ENCODE measurements at places on chromosomes 1 and 21.
A peak's percentile ranks its signal among the peaks of the same experiment; 100 is the strongest.

GRCh38 chr1:243415663-243416408, 160.0 kb downstream of the SDCCAG8 start:
- no peak for DNase-seq

- peak; percentile 53 for DNase-seq
These were observed 71.4 kb downstream of the CDC7 start for GRCh38 chr1:91572044-91572443.

DNA sequence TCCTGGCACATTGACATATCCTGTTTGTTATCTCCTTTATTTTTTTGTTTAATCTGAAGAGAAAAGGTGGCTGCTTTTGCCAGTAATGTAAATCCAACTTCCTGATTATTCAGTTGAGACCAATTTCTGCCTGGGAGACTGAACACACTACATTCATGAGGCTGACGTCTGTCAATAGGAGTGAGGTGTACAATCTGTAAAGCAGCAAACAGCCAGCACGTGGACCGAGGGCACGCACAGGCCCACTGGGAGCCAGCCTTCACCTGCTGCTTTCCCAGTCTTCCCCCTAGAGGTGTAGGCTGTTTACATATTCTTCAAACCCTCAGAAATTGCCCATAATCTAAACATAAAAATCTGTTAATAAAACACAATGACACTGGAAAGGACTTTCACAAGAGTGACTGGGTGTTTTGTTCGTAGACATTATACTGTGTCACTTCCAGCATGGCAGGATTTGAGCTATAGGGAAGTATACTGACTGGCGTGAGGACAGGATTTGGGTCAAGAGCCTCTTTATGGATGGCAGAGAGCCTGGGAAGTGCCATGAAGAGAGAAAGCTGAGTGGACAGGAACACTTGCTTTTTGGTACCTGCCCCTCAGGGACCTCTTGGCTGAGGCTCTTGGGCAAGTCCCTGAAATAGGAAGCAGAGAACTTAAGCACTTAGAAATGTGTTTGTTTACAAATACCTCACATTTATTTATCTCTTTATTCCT, 552.9 kb upstream of the CAMK1G start:
- no peak for DNase-seq

- no peak for DNase-seq
These were observed 6.6 kb upstream of the DDAH1 start for GRCh38 chr1:85471558-85471957.

GRCh38 chr1:182392050-182393028, 749 bp upstream of the GLUL start:
- DNase-seq: peak; percentile 77

DNA sequence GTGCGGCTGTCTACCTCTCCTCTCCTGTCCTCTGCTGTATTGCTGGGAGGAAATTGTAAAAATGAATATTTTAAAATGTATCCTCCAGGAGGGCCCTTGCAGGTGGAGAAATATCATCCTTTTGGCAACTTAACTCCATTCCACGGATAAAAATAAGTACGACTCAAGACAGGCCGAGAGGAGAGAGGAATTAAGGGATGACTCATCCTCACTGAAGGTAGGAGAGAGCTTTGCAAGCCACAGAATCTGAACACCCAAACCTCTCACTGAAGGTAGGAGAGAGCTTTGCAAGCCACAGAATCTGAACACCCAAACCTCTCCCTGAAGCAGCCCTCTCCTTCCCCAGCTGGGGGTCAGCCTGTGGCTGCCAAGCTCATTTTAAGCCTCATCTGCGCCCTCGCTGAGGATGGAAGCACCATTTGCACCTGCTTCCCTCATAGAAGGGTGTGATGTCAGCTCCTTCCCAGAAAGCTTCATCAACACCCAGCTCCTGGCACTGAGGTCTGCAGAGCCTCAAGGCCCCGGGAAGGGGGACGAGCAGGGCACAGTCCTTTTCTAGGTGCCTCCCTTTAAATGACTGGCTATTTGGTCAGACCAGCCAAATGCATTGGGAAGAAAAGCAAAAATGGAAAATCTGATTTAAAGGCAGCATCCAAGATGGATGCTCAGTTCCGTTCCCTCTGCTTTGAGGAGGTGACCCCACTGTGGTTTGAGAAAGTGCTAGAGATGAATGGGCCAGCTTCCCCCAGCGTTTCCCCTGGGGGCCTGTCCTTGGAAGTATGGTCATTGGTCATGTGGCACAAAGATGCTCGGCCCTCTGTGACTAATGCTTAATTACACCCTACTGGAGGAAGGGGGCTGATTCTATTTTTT, 12.9 kb upstream of the SELENON start:
- DNase-seq: no peak

DNA sequence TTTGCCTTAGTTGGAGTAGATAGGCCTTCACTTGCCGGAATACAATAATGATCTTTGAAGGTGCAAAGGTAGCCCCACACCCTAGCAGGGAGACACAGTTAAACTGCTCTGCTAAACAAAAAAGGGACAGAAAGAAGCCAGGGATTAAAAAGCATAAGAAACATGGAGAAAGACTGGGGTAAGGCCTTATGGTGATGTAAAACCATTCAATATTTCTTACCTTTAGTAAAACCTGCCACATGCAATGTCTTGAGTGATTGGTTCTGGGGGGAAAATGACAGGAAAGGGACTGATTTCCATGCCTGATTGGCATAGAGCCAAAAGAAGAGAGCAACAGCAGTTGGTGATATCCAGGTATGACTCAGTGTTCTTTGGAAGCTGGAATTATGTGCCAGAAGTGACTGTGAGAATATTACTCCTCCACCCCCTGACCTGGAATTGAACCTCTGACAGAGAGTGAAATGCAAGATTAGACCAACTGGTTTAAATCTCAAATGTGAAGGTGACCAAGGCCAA, 8.1 kb downstream of the DNASE2B start:
- DNase-seq: no peak

DNA sequence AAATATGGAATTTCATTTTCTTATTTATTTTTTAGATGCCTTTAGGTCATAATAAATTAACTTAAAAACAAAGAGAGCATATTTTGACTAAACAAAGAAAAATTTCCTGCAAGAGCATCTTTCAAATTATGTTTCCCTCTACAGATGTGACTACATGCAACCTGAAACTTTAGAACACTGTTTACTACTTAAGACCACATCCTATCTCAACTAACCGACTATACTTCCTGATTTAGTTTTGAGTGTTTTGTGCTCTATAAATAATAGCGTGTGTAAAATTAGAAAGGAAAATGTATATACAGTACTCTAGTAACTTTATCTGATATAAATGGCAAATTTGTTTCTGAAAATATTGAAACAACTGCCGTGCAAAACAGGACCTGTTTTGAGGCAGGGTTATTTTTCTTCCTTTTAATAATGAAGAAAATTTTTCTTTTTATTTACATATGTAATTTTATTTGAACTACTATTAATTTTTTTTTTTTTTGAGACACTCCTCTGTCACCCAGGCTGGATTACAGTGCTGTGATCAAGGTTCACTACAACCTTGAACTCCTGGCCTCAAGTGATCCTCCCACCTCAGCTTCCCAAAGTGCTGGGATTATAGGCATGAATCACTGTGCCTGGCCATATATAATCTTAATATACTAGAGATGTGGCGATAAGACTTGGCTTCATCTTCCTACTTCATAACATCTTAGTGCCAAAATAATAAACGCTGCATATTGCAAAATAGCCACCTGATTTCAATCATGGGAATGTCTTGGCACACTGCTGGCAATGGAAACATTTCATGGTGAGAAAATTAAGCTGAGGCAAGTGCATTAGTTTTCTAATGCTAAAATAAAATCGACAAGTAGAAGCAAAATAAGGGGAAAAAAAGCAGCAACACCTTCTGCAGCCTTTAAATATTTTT, 12.3 kb downstream of the ZRANB2 start:
- DNase-seq: no peak

GRCh38 chr1:19804831-19805251, 5.1 kb upstream of the TMCO4 start:
- no peak for DNase-seq

DNA sequence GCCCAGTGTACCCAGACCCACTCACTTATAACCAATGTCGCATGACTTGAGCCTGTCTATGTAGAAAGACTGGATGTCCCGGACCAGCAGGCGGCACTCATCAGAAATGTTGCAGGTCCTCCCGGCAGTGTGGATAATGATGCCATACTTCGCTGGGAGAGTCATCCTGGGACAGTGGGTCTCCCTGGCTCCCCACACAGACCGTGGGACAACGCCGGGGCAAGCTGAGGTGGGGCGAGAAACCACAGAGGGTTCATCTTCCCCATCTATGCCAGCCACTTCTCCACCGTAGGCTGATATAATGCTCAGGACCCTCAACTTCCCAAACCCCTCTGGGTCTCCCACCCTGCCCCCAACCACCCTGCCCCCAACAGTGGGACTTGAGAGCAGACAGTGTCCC, 8.3 kb downstream of the PGLYRP4 start:
- DNase-seq: peak; percentile 47

DNA sequence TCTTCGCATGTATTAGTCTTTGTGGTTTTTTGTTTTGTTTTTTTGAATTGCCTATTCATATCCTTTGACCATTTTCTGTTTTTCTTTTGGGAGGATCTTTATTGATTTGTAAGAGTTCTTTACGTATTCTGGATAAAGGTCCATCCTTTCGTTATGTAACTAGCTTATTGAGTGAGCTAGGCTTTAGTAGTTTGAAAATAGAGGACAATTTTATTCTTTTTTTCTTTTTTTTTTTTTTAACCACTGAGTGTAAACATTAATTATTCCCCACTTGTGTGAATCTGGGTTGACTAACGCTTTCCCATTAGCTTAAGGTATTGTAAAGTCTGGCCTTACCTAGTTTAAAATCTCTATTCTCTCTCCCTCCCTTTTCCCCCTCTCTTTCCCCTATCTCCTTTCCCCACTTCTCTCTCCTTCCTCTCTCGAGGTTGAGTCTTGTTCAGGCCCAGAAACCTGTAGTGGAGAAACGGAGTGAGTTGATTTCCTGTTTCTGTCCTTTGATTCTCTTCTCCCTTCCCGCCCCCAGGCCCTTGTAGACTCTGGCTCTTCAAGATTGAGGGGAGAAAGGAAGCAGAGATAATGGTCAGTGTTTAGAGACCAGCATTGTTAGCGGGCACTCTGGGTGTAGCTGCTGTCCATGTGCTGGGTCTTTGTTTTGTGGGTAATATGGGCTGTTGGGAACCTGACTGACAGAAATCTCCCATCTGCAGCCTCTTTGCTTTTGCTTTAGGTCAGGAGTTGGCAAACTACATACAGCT, 1.5 kb downstream of the MORC3 start:
- peak; percentile 73 for DNase-seq

- DNase-seq: no peak
These were observed 122.7 kb upstream of the POGK start for GRCh38 chr1:166716620-166717019.

DNA sequence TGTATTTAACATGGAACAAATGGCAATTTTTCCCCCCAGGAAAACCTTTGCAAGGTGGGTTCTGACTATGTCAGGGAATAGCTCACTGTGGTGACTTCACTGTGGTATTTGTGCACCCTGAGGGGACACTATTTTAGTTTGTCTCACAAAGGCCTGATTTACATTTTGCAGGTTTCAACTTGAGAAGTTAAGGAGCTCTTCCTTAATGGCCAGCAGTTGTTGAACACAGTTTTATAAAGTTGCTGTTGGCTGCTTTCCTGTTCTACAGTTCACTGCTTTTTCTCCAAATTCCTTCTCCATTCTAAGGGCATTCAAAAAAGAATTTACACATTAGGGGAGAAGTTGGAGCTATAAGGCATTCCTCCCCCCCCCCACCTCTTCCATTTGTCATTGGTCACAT, 4.6 kb downstream of the LAMC1 start:
- DNase-seq: no peak

DNA sequence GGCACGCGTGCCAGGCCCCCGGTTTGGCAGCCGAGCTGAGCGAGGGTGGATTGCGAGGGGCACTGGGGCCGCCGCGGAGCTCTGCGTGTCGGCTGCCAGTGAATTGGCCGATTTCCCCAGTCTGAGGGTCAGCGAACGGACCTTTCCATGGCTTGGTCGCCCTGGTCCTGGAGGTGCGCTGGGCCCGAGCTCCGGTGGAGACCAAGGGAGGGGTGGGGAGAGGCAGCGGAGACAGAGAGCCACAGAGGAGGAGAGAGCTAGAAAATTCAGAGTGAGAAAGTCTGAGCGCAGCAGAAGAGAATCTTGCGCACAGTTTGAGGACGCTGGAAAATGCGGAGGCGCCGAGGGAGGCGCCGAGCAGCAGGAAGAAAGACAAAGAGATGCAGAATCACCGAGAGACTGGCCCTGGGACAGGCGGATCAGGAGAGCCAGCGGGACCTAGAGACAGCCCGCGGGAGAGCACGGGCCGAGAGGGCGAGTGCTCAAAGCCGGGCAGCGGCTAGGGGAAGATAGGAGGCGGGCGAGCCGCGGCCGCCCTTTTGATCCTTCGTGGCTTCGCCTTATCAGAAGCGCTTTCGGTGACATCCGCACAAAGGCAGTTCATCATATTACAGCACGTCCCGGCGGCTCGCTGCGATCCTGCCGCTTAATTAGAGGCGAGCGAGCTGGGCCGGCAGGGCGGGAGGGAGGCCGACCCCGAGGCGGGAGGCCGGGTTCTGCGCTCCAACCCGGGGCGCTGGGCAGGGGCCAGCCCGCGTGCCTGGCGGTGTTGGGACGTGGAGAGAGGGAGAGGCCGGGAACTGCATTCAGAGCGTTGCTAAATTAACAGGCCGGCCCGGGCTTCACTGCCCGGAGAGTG, 12.7 kb downstream of the PAX7 start:
- DNase-seq: peak; percentile 61

DNA sequence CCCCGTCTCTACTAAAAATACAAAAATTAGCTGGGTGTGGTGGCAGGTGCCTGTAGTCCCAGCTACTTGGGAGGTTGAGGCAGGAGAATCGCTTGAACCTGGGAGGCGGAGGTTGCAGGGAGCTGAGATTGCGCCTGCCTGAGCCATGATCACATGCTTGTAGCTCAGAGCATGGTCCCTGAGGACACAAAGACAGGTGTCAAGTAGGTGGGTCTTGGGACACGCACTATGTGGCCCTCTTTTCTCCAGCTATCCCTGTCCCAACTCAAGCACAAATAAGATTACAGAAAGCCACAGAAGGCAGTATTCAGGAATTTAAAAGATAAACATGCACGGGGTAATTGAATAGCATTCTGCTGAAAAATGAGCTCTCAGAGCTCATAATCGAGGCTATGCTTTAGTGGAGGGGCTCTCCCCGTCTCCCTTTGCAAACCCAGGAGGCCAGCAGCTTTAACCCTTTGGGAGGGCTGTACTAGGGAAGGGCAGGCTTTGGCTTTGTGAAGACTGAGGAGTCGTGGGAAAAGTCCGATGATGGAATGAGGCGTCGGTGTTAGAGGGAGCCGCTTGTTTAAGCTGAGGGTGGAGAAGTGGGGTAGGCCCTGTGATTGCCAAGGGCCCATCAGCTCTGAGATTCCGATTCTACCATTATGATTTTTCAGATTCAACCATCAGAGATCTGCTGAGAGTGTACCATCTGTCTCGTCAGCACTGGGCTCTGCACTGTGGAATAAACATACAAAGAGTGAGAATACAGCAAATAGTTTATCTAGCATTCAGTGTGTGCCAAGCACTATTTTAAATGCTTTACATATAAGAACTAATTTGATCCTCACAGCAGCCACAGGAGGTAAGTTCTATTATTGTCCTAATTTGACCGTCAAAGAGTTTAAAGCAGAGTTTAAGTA, 59.7 kb upstream of the CD34 start:
- DNase-seq: no peak
